ENCODE measurements at places on chromosomes 6 and 20.
A peak's percentile ranks its signal among the peaks of the same experiment; 100 is the strongest.

DNA sequence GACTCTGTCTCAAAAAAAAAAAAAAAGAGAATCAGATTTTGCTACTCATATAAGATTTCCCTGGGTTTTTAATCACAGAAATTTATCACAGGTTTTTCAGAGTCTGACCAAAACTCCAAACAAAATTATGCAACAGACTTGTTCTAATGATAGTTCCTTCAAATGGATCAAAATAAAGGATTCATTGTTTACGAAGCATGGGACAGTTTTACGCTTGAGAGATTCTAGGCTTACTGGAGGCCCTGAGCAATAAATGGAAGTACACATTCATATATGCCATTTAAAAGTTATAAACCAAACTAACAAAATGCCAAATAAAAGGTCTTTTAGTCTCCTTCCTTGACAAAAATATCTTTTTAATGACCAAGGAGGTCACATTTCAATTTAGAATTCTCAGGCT lies 245.1 kb upstream of the KCNQ5 start:
- no peak for DNase-seq

- no peak for DNase-seq
Measured at GRCh38 chr6:132165677-132166076, 214.5 kb upstream of the CCN2 start.

- no peak for DNase-seq
Measured at GRCh38 chr6:37298958-37299357, 41.0 kb upstream of the TMEM217 start.

DNA sequence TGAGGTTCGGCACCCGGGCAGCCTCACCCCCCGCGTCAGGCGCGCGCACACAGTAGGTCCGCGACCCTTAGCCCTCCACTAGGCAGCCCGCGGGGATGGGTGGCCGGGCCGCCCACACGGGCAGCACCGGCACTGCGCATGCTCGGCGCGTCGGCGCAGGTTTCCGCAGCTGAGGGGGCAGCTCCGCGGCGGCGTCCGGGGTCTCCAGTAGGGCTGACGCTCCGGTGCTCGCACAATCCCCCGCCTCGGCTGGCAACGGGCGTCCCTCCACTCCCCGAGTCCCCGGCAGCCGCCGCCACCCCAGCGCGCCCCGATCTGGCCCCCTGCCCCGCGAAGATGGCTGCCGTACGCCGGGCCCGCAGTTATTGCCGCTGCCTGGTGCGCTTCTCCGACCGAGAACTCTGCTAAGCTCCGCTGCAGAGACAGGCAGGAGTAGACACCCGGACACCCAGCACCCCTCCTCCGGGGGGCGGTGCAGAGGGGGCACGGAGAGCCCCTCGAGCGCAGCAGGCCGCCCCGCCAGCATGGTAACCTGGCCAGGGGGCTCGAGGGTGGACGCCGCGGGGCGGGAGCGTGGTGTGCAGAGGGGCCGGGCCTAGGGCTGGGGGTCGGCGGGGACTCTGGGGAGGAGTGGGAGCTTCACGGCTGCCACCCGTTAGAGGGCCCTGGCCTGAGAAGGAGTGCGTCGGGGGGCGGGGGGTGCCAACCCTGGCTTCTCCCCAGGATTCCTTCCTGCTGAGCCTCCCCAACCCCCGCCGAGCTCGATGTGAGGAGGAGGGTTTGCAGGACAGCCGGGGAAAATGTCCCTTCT lies at the start of gene FBXO9:
FBXO9 (plus strand) TSS at position 139 of the 811 bp plus-strand sequence; CDS start at position 525, 386 bp downstream.
- peak; percentile 94 for DNase-seq

DNA sequence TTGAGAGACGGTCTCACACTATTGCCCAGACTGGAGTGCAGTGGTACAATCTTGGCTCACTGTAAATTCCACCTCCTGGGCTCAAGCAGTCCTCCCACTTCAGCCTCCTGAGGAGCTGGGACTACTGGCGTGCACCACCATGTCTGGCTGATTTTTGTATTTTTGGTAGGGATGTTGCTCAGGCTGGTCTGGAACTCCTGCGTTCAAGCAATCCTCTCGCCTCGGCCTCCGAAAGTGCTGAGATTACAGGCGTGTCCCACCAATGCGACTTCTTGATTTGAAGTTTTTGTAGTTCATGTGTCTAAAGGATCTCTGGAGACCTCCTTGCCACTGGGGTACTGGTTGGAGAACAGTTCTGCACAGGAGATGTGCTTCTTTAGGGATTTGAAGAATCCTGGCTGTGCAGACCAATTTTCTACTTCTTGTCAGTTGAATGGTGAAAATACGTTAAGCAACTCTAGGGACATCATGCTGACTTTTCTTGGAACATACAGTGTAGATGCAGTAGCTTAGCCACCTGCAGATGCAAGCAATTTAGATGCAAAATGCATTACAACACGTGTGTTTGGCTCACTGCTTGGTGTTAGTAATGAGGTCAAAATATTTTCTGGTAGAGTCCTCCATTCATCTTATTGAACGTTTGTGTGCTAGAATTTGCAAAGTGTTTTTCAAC lies 28.2 kb downstream of the SYTL3 start:
- DNase-seq = no peak

DNA sequence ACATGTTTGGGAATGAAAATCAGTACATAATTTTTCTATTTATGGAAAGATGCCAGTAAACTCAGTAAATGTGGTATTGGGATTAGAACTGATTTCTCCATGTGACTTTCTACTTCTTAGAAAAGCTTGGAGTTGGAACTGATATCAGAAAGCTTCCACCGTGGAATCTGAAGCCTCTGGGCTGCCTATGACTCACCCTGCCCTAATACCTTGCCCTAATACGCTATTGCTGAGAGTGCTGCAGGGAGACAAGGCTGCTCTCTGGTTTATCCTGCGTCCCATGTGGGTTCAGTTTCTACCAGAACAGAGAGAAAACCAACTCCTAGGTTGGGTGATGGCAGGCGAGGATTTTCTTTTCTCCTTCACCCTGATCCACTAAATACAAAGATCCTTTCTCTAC lies 3.3 kb upstream of the STMND1 start:
- DNase-seq = no peak

DNA sequence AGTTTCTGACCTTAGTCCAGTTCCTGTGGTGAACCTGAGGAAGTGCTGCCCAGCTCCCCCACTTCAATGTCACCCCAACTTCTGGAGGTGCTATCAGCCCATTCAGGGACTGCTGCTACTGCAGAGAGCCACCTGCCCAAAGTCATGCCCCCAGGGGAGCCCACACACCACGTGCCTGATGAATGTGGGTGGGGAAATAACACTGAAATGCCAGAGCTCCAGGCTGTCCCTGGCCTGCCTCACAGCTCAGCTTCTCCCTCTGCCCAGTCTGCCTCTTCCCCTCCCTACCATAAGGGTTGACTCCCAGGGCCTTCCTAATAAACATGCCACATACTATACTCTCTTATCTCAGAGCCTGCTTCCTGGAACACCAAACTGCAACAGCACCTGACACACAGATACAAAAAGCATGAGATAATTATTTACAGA lies 276.4 kb upstream of the MOCS1 start:
- peak; percentile 16 for DNase-seq

DNA sequence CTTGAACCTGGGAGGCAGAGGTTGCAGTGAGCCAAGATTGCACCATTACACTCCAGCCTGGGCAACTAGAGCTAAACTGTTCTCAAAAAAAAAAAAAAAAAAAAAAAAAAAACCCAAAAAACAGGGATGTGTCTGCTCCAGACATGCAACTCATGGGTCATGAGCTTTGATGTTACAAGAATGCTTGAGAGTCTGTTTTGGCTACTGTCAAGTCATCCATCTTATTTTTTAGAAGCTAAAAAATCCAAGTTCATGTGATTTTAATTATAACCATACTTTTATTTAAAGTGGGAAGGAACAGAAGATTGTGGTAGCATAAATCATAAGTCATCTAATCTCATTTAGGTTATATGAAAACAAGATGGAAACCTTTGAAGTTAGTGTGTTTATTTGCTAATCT lies 120.6 kb downstream of the PDE7B start:
- DNase-seq = no peak

DNA sequence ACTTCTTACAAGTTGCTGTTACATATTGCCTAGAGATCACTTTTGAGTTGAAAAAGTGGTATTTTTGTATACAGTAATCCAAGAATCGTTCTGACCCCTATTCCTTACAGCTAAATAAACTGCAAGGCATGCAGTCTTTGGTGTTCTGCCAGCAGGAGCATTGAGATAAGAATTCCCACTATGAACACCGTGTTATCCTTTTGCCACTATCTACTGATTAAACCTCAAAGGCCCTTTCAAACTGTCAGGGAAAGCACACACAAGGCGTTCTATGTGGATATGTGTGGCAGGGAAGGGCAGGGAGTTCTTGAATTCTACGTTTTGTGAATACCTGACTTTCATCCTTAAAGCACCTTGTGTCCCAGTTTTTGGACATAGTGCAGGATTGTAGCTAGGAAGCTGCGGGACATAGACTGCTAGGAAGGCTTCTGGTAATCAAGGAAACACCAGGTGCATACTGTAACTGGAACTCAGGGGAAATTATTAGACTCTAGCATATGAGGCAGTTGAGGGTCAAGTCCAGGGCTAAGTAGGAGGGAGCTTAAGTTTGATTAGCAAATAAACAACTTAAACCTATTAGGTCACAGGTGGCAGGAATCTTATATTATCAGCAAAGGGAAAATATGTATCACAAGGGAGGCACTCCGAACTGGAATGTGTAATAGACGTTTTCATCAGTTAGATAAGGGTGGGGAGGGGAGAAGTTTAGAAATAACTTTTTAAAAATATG lies 506.6 kb downstream of the RNF144B start:
- DNase-seq = no peak

- DNase-seq = no peak
Measured at GRCh38 chr20:4603724-4604123, 118.0 kb upstream of the PRND start.

DNA sequence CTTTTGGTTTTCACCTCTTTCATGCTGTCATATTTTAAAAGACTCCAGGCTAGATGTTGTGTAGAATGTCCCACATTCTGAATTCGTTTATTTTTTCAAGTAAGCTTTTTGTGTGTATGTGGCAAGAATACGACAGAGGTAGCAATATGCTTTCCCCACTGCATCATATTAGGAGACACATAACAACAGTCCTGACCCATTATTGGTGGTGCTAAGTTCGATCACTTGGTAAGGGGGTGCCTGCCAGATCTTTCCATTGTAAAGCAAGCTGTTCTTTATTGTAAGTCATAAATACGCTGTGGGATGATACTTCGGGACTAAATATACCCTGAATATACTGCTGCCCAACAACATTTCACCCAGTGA lies 588 bp upstream of the NCOA3 start:
- no peak for DNase-seq

DNA sequence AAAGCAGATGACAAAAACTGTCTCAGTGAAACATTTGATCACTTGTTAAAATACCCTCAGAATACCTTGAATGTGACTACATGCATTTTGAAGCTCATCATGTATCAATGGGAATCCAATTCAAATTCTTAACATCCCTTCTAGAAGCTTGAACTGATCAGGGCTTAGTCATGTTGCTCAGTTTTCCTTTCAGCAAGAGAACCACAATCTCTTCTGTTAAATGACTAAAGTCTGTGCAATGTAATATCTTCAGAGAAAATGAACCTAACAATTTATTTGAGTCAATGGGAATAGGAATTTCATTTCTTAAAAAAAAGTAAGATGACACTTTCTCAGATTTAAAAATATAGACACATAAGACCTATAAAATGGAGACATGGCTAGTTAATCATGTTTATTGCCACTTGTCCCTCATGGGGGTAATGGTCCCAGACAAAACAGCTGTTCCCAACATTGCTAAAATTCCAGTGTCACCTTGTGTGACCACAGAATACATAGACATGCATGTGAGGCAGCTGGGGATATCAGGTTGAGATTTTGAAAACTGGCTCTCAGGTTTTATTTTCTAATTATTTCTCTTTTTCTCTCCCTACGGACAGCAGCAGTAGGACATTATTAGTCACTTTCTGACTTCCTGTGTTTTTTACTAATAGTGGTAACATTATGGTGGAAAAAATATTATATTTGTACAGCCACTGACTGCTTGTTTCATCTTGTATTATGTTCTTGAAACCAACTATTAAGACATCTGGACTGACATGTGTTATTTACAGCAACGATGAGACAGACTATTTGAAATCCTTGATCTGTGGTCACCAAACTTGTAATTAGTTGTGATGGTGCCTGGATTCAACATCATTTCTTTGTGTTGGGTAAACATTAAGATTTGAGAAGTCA lies 192.5 kb downstream of the COL9A1 start:
- DNase-seq = no peak

DNA sequence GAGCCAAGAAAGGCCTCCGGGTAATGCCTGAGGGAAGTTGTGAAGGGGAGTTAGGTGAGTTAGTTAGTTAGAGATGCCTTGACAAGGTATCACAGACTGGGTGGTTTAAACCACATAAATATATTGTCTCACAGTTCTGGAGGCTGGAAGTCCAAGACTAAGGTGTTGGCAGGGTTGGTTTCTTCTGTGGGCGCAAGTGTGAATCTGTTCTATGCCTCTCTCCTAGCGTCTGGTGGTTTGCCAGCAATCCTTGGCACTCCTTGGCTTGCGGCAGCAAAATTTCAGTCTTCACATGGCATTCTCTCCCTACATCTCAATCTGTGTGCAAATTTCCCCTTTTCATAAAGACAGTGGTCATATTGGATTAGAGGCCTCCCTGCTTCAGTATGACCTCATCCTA lies 29.7 kb upstream of the RANBP9 start:
- DNase-seq = no peak

DNA sequence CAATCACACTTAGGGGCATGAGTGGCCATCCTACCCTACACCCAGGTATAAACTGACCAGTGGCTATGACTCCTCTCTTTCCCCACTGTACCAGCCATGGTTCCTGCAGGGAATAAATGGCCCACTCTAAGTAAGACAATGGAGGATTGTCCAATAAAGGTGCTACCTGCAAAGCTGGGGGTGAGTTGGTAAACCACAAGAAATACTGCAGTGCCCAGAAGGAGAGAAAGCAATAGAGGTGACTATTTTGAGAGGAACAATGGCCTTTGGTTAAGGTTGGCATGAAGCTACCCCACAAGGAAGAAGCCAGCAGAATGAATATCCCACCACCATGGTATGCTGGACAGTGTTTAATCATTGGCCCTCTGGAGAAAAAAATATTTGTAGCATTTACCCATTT lies 233.3 kb upstream of the ECI2 start:
- DNase-seq = no peak

GRCh38 chr6:11317885-11318771 lies 85.7 kb upstream of the NEDD9 start:
- no peak for DNase-seq
